ENCODE measurements at places on chromosomes 16 and 17.

GRCh38 chr17:2013994-2014317, 11.2 kb downstream of the RTN4RL1 start:
- DNase-seq = no peak

- DNase-seq = no peak
Measured at GRCh38 chr17:49604314-49604869, 28.7 kb downstream of the NXPH3 start.

DNA sequence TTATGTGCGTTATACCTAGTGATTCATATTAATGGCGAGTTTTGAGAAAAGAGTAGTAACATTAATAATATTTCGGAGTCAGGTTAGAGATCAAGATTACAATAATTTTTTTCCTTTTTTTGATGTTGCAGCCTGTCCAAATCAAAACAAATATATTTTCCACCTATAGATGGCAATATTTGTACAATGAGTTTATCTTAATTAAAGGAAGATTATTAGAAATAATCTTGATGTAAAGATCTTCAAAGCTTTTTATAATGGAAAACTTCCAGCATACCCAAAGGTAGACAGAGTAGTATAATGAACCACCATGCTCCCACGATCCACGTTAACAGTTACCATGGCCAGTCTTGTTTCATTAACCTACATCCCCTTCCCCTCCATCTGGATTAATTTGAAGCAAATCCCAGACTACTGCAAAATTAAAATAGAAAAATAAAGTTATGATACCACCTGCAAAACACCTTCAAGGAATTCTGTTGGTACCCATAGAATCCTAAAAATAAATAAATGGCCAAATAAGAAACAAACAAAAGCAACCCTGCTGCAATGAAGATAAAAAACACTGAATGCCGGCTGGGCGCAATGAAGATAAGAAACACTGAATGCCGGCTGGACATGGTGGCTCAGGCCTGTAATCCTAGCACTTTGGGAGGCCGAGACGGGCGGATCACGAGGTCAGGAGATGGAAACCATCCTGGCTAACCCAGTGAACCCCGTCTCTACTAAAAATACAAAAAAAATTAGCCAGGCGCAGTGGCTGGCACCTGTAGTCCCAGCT, 46.5 kb upstream of the GINS3 start:
- no peak for DNase-seq

DNA sequence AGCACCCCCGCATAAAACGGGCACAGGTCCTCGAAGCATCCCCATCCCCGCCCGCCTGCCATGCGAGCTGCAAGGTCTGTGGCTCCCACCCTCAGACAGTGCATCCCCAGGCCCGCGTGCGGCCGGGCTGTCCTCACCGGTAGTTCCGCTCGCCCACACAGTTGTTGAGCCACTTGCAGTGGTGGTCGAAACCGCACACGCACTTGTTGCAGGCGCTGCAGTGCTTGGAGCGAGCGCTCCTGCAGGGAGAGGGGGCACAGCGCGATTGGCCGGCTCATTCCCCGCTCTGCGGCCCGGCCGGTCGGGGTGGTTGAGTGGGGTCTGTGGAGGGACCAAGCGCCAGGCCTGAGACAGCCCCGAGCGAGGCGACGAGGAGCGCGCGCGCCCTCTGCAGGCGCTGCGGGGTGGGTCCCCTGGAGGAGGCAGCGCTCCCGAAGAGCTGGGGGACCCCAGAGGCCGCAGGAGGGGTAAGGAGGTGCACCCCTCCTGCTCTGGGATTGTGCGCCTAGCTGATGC, 6.0 kb upstream of the TPPP3 start:
- DNase-seq = no peak

GRCh38 chr17:12813664-12814063, 24.4 kb downstream of the ARHGAP44 start:
- DNase-seq = no peak

GRCh38 chr16:3485821-3486505, 9.3 kb downstream of the C16orf90 start:
- DNase-seq = no peak

GRCh38 chr17:48211011-48211410, 103.4 kb downstream of the SNX11 start:
- DNase-seq = no peak

GRCh38 chr16:14676633-14677032, 17.5 kb downstream of the PLA2G10 start:
- DNase-seq = no peak

GRCh38 chr16:11495066-11495407, 91.7 kb downstream of the LITAF start:
- DNase-seq = no peak
